Colonic mucosa (tissue), 4 donors: ENCODE measurements at places on chromosomes 4 and X.

DNA sequence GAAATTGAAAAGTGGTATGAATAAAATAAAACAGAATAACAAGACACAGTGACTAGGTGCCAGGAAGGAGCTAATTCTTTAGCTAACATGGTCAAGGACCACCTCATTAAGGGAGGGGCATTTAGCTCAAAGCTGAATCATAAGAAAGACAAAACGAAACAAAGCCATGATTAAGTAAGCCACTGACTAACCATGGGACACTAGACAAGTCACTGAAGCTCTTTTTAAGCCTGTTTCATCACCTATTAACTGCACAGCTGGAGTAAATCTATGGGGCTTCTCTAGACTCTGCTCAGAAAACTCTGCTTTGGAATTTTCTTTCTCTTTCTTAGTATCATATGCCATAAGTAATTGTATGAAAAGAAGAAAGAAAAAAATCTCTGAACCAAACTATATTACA is 49.8 kb upstream of the C1QTNF7 start:
- no peak for DNase-seq

GRCh38 chrX:70301716-70302115 is 11.8 kb downstream of the KIF4A start:
- no peak for DNase-seq

GRCh38 chr4:67581913-67582312 is 23.4 kb downstream of the STAP1 start:
- DNase-seq: no peak

DNA sequence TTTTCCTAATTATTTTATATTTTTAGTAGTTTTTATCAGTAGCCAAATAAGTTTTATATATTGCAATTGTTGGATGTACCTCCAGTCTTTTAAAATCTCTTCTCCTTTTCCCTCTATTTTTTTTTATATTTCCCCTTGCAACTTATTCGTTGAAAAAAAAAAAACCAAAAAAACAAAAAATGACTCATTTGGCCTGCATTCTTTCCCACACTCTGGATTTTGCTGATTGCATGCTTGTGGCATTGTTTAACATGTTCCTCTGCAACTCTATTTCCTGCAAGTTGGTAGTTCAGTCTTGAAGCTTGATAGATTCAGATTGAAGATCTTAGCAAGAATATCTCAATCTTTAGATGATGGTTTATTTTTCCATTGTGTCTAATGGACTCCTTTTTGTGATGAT is 260.6 kb upstream of the BOD1L1 start:
- DNase-seq: no peak

- no peak for DNase-seq
Measured at GRCh38 chrX:10667143-10667542, 46.8 kb upstream of the MID1 start.

- no peak for DNase-seq
Measured at GRCh38 chr4:8332038-8332857, 62.7 kb downstream of the HTRA3 start.

- DNase-seq: no peak
Measured at GRCh38 chr4:142095886-142096605, 459.7 kb downstream of the IL15 start.

GRCh38 chr4:14893713-14894112 is 108.6 kb upstream of the CPEB2 start:
- DNase-seq: no peak

DNA sequence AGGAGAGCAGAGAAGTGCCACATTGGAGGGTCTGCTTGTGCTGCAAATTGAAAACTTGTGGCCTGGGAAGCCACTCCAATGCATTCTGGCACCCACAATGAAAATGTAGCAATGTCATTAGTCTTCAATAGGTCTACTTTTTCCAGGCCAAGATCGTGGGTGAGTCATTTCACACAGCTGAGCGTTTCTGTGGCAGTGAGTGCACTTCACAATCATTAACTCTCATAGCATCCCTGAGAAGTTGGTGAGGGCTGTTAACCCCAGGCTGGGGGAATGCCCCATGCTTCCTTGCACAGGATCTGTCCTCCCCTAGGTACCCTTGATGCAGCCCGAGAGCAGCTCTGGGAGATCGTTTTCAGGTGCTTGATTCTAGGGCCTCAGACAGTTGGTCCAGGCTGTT is 196.8 kb upstream of the ATP6AP2 start:
- no peak for DNase-seq

DNA sequence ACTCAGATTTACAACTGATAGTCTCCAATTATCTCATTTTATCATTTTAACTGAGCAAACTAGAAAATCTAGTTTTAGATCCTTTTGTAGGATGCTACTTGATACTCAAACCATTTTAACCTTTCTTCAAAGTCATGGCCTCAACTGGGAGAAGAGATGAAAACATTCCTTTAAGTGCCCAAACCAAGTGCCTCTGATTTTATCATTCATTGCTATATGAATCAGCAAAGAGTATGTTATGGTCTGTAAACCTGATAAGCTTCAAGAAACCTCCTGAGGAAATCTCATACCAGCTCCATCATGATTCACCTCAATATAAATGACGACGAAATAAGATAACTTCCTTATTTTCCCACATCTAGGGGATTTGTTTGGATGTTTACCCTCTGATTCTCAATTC is 119.9 kb downstream of the FAM13A start:
- no peak for DNase-seq

DNA sequence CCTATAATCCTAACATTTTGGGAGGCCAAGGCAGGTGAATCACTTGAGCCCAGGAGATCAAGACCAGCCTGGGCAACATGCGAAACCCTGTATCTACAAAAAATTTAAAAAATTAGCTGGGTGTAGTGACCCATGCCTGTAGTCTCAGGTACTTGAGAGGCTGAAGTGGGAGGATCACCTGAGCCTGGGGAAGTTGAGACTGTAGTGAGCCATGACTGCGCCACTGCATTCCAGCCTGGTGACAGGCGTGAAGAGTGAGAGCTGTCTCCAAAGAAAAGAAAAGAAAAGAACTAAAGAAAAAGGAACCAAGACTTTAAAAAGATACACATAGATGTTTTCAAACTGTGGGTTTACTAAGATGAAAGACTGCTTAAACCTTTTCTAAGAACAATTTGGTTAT is 129.0 kb downstream of the SPCS3 start:
- DNase-seq: no peak

- no peak for DNase-seq
Measured at GRCh38 chr4:153798420-153798819, 9.5 kb upstream of the SFRP2 start.

DNA sequence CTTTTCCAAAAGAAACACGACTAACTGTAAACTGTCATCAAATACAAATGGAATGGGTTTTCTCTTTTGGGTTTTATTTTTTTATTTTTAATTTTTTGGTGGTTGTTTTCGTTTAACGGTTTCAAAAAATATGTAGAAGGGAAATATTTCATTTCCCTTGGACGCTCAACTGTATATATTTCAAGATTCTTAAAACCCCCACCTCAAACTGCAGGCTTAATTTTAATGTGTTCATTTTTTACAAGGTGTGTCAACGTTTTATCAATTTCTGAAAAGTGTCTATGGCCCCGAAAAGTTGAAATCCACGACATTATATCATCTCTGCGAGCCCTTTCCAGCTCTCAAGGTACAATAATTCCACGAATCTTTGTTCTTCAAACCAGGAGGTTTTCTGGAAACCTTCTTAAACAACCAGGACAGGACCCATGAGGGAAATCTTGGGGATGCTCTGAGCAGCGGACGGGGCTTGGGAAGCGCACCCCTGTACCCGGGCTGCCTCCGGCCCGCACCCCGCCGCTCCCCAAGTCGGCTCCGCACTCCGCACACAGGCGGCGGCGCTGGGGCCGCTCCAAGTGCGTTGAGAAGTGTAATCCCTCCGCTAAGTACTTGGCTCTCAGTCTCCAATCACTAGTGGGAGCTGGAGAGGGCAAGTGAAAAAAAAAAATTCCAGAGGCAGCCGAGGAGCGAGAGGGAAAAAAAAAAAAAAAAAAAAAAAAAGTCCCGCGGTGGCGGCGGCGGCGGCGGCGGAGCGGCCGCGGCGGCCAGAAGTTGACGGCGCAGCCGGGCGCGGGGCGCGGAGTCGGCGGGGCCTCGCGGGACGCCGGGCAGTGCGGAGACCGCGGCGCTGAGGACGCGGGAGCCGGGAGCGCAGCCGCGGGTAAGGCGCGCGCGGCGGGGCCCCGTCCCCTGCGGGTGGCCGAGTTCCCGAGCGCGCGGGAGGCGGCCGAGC is at the start of gene BMPR1B:
TSS of gene BMPR1B (plus strand) at position 764 of the 949 bp plus-strand sequence. CDS start 346,470 bp downstream, outside the sequence.
- DNase-seq: no peak

GRCh38 chr4:40718586-40718985 is 31.2 kb upstream of the NSUN7 start:
- peak; percentile 89 for DNase-seq

DNA sequence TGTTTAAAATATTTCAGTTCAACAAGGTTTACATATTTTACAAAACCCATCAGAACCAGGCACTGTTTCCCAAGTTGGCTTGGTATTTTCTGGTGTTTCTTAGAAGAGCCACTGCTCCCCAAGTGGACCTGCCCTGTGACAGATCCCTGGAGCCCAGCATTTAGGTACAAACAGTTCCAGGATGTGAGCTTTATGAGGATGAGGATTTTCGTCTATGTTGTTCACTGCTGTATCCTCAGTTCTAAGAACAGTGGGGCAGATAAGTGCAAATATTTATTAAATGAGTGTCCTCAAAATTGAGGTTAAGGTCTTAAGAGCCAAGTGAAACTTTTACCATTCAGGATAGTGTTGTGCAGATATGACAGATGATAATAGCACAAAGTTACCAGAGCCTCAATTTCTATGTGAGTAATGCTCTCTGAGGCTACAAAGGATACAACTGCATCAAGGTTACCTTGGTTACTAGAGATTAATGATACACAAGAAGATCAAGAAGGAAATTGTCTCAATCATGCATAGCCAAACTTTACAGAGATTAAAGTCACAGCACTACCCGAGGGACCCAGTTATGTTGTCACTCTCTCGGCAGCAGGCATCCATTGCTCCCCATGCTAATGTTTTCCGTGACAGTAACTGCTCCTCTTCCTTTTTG is 37.5 kb downstream of the ANXA3 start:
- DNase-seq: no peak

DNA sequence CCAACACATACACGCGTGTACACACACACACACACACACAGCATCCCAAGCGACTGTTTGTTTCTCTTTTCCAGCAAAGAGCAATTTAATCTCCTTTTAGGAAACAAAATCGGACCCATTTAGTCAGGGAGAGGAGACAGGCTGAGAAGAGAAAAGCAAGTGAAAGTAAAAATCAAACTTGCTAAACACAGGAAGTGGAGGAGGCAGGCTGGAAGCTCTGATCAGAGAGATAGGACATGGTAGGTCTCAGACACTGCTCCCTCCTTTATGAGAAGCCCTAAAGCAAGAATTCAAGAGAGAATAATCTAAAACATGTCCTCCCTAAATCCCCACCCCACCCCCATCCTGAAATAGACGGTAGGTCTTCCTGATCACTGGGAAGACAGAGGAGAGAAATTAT is 62.3 kb downstream of the GPC3 start:
- no peak for DNase-seq

GRCh38 chrX:122500556-122500955 is 683.5 kb upstream of the GRIA3 start:
- DNase-seq: no peak

DNA sequence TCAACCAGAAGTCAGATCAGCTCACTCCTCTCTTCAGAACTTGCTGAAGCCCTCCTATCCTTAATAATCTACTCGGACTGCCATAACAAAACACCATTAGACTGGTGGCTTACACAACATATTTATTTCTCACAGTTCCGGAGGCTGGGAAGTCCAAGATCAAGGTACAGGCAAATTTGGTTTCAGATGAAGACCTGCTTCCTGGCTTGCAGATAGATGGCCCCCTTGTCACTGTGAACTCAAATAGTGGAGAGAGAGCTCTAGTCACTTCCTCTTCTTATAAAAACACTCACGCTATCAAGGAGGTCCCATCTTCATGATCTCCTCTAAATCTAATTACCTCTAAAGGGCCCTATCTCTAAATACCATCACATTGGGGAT is 125.1 kb downstream of the CAMK2D start:
- DNase-seq: no peak

GRCh38 chr4:76059750-76060149 is 14.8 kb upstream of the ART3 start:
- DNase-seq: no peak

DNA sequence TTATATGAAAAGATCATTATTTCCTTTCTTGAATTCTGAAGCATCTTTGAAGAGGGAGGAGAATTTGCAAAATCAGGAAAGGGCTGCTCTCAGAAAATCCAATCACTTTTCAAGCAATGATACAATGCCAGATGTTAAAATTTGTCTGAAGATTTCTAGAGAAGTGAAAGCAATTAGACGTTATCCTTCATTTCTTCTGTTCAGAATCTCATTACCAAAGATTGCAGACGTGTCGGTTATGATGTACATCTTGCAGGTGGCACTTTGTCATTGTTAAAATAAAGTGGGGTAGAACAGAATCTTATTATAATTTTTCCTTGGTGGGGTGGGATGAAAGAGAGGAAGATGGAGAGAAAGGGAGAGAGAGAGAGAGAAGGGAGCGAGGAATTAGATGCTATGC is 296.4 kb upstream of the STS start:
- no peak for DNase-seq

GRCh38 chr4:1072830-1073446 is 40.4 kb downstream of the RNF212 start:
- peak; percentile 79 for DNase-seq

DNA sequence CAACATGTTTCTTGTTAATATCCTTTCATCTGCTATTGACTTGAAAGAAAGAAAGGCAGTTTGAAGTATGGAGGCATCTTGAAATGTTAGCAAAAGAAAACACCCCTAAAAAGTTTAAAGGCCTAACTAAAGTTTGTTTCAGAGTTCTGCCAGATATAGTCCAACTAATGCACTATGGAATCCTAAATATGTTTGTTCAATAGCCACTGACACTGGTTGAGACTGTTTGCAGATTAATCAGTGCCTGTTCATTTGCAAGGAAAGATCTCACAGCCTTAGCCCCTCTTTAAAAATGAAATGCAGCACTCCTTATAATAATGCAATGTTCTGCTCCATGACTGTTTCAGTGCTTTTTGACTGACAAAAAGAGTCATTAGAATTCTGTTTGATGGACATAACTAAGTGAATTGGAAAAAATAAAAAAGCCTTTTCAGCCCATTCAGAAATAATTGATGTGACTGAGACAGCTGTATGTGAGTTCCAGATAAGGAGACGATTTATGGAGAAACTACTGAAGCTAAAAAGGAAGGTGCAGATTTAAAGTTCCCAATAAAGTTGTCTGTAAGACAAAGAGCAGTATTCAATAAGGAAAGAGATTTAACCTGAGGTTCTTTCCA is 192.0 kb downstream of the PCDH7 start:
- no peak for DNase-seq

- no peak for DNase-seq
Measured at GRCh38 chr4:32560306-32560705, 1840.1 kb downstream of the PCDH7 start.

GRCh38 chrX:10089378-10089795 is 67.4 kb upstream of the CLCN4 start:
- no peak for DNase-seq

- DNase-seq: no peak
Measured at GRCh38 chrX:5907207-5907606, 321.5 kb downstream of the NLGN4X start.

GRCh38 chr4:184401397-184402171 is 72.8 kb downstream of the IRF2 start:
- no peak for DNase-seq

GRCh38 chr4:84870398-84871163 is 95.9 kb downstream of the WDFY3 start:
- no peak for DNase-seq

GRCh38 chrX:27680726-27681125 is 90.6 kb downstream of the DCAF8L2 start:
- no peak for DNase-seq
